ENCODE measurements at places on chromosomes 4 and X.

DNA sequence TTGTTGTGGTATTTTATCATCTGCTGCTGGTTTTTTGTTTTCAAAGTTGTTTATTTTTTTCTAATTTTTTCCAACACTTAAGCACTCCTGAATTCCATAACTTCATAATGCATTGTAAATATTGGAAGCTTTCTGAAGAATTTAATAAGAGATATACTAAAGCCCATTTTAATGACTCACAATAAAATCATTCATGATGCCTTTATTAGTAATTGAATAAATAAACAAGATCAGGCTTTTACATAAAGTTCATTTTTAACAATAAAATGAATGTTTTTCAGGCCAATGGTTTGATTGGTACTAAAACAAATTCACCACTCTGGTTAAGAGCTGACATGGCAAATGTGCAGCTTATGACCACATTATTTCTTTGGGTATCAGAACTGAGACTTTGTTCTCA is 408.2 kb upstream of the SMIM31 start:
- no peak for DNase-seq

- no peak for DNase-seq
Observed at GRCh38 chr4:129561886-129562671, 466.1 kb downstream of the C4orf33 start.

- DNase-seq: no peak
Observed at GRCh38 chr4:60562334-60562733, 637.8 kb upstream of the ADGRL3 start.

- DNase-seq: no peak
Observed at GRCh38 chr4:146842876-146843275, 102.8 kb downstream of the TTC29 start.

GRCh38 chrX:20789103-20789502 is 522.4 kb upstream of the RPS6KA3 start:
- no peak for DNase-seq

GRCh38 chrX:68725756-68726365 is 78.4 kb downstream of the STARD8 start:
- no peak for DNase-seq

DNA sequence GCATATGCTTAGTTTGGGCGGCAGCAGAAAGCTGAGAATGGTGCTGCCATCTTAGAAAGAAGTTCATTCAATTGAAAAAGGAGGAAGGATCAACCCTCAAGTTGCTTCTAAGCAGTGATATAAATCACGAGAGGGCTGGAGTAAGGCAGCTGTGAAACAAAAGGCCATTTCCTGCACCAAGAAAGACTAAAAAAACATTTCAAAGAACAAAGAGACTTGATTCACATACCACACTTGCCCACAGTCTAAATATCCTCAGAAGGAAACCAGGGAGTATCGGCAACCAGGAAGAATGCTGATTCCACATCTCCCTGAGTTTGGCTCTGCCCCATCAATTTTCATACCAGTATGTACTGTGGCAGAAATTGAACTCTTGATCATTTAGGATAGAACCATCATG is 240.1 kb downstream of the OPHN1 start:
- no peak for DNase-seq

GRCh38 chr4:94517492-94517891 is 65.8 kb downstream of the PDLIM5 start:
- no peak for DNase-seq

DNA sequence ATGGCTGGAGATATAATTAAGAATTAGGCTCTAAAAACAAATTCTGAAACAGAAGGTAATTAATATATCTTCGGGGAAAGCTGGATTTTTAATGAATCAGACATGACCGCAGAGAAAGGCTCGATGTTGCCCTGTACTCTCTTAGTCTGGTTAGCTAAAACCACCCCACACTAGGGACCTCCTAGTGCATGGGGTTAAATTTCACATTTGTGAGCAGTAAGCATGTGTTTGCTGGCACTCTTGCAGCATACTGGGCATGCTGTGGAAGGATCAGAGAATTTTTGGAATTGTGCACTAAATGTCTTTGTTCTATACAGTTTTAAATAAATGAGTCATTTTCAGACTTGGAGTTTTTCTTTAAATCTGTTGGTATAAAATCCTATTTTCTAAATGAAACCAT is 475.6 kb upstream of the FTHL17 start:
- no peak for DNase-seq

DNA sequence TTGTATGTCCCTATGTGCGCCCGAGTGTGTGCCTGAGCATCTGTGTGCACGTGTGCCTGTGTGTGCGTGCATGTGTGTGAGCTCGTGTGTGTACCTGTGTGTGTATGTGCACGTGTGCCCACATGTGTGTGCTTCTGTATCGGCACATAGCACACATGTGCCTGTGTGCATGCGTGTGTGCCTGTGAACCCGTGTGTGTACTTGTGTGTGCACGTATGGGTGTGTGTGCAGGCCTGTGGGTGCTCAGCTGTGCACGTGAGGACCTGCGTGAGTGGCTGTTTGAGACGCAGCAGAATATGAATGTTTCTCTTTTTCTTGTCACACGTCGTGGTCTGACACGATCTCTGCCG is 4.3 kb downstream of the AKAP17A start:
- no peak for DNase-seq

DNA sequence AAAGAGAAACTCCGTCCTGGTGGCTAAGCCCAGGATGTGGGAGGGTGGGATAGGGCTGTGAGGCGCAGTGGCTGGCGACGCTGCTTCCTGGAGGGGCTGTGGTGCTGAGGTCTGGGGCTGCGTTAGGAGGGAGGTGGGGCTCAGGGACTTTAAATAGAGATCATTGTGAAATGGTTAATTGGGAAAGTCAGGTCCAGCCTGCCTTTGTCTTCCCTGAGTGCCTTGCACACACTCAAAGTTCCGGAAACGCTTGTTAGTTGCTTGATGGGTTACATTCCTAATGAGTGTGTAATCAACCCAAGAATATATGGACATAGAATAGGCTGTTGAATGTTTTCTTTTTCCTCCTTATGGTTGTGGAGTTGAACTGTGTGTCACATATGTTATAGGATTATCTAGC is 55.7 kb upstream of the CLDN34 start:
- DNase-seq: no peak

DNA sequence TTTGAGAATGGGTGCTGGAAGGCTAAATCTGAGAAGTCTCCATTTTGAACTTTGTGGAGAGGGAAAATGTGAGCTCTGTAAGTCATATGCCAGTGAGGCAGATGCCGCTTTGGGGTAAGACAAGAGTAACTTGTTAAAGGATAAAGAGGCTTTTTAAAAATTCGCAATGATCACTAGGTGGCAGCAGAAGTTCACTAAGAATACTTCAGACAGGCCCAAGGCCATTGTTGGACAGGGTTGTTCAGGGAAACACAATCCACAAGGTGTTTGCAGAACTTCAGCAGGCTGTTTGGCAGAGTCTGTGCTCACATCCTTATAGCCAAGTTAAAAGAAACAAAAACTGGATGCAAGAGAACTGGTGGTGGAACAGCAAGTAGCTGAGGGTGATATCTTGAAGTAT is 13.7 kb upstream of the PIGA start:
- DNase-seq: no peak

DNA sequence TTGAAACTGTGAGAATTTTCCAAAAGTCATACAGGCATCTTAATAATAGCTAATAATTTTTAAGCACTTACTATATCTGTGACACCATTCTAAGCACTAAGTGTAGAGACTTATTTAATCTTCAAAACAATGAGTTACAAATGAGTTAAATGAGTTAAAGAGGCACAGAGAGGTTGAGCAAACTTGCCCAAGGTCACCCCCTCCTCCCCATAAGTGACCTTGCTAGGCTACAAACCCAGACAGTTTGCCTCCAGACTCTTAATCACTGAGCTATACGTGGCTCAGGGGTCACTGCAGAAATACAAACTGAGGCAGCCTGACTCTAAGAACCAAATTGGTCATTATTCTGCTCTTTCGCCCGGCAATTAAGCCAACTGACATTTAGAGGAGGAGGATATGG is 15.5 kb downstream of the CTPS2 start:
- no peak for DNase-seq

GRCh38 chr4:129350834-129351721 is 255.1 kb downstream of the C4orf33 start:
- no peak for DNase-seq

GRCh38 chr4:142402900-142403299 is 443.2 kb downstream of the INPP4B start:
- no peak for DNase-seq

DNA sequence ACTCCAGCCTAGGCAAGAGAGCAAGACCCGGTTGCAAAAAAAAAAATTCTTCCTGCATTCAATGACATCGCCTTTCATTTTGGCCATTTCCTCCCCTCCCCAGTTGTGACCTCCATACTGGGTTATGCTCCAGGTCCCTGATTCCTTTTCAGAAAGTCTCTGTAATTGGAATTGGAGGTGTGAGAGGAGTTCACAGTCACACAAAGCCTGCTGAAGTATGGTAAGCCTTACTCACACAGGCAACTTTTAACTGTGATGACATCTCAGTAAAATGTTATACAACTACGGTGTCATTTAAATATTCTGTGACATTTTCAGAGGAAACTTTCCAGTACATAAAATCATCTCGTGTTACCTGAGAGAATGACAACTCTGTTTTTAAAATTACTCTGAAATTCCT is 73.6 kb downstream of the CEP44 start:
- no peak for DNase-seq

GRCh38 chr4:143402776-143403552 is 66.3 kb downstream of the GAB1 start:
- DNase-seq: no peak

- DNase-seq: no peak
Observed at GRCh38 chr4:40915318-40916217, 165.8 kb downstream of the NSUN7 start.

DNA sequence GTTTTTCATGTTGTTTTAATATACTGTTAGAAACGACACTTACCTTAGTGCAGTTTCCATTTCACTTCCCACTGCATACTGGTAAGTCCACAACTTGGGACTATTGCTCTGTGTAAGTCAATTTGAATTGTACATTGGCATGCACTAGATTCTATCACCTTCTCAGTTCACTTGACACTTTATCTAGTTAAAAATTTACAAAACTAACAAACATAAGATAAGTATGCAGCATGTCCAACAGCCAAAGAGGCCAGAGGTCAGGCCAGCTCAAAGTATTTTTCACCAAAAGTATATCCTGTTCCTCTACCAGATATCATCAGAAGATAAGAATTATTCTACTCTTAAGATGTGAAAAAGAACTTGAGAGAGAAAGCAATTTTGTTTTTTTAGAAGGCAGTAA is 75.9 kb downstream of the QRFPR start:
- no peak for DNase-seq

GRCh38 chr4:145531223-145531622 is 49.6 kb downstream of the SMAD1 start:
- no peak for DNase-seq

GRCh38 chrX:781224-782204 is 150.9 kb downstream of the SHOX start:
- no peak for DNase-seq

- no peak for DNase-seq
Observed at GRCh38 chrX:130702867-130703707, 199.9 kb downstream of the ENOX2 start.

GRCh38 chrX:48940404-48940955 is 16.9 kb downstream of the OTUD5 start:
- no peak for DNase-seq

DNA sequence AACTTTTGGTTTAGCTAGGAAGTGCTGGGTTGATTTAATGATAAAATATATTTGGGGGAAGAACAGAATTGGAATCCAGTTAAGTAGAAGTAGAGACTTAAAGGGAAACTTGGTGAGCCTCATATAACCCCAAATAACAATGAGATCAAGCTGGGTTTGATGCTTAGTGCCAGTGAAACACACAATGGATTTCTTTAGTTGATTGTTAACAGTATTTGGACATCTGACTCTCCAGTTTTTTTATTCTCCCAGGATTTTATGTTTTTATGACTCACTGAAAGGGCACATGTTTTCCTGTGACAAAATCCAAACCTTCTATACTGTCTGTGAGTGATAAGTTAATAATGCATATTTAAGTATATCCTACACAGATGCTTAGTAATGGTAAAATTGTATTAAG is 2.7 kb upstream of the NEUROG2 start:
- no peak for DNase-seq
